Effector CD8-positive, alpha-beta T cell (primary cell): ENCODE measurements at places on chromosomes 7 and 10.
A peak's percentile ranks its signal among the peaks of the same experiment; 100 is the strongest.

- DNase-seq, result no peak
Observed at GRCh38 chr10:12628964-12629766, 279.8 kb downstream of the CAMK1D start.

GRCh38 chr7:88357294-88357693, 50.6 kb upstream of the STEAP4 start:
- no peak for DNase-seq

- DNase-seq, result no peak
Observed at GRCh38 chr10:67088036-67088435, 162.2 kb downstream of the LRRTM3 start.

GRCh38 chr7:1514995-1515401, 10.8 kb upstream of the INTS1 start:
- DNase-seq, result no peak

DNA sequence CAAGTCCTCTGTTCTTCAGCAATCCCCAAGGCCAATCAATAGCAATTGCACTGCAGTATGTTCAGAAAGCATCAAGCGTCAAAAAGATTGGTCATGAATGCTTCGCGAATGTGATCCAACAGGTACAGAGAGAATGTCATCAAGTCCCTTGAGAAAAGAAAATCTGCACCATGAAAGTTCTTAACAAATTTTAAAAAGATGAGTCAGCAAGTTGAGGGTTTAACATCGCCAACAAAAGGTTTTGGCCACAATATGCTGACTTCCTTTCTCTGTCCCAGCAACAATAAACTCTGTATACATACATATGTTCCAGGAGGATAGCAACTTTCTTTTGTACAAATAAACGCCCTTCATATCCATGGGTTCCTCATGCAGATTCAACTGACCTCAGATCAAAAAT, 168.5 kb upstream of the C7orf33 start:
- no peak for DNase-seq

DNA sequence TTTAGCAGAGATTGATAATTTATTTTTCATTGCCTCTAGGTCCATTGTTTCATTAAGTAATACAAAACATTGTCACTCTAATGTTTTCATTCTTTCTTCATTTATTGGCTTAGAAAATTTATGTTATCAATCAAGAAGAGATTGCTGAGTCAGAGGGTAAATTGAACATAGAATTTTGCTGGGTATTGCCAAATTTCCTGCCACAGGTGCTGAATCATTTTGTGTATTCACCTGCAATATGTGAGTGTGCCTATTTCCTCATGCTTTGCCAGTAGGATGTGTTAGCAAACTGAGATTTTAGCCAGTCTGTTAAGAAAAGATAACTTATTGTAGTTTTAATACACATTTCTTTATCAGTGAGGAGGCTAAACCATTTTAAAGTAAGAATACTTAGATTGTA, 38.0 kb downstream of the MARCHF5 start:
- no peak for DNase-seq

- DNase-seq, result no peak
Observed at GRCh38 chr10:85919491-85920021, 447.0 kb downstream of the GRID1 start.

DNA sequence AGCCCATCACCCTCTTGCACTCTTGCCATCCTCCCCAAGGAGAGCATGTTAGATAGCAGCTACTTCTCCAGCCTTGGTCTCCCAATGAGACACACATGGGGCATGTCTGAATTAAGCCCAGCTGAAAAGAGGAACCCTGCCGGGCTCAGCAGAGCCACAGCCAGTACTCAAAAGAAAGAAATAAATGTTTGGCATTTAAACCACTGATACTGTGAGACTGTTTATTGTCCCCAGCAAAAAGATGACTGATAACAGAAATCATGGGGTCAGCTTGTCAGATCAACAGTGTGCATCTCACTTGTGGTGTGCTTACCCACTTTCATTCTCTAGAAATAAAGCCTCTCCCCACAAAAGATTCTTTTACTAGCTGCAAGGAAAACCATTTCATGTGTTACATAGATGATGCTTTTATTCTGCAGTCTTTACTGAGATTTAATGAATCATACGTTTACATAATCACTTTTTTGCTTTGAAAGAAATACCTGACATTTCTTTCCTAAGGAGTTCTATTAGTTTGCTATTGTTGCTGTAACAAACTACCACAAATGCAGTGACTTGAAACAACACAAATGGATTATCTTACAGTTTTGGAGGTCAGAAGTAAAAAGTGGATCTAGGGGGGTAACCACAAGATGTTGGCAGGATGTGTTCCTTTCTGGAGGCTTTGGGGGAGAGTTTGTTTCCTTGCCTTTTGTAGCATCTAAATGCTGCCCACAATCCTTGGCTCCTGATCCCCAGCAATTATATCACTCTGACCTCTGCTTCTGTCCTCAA, 20.9 kb downstream of the ANKRD7 start:
- no peak for DNase-seq

GRCh38 chr10:11856678-11857077, 33.5 kb downstream of the PROSER2 start:
- no peak for DNase-seq

DNA sequence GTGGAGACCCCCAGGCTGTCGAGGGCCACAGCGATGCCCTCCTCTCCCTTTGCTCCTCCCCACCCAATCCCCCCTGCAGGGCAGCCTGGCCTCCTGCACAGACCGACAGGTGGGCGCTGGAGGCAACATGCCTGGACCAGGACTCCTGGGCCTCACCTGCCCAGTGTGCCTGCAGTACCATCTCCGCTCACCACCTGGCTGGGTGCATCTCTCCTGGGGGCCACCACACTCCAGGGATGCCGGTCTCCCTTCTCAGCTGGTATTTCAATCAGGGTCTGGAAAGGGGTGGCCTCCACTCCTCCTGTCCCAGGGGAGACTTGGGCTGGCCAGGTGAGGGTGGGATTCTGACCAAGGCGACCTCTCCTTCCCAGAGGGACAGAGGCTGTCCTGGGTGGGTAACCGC, 17.2 kb upstream of the CFAP46 start:
- no peak for DNase-seq

- DNase-seq, result no peak
Observed at GRCh38 chr10:21449288-21449966, 76.1 kb downstream of the SKIDA1 start.

GRCh38 chr10:52900593-52900992, 128.0 kb upstream of the MBL2 start:
- no peak for DNase-seq

- DNase-seq, result peak; percentile 40
Observed at GRCh38 chr7:143345428-143345900, 17.0 kb downstream of the FAM131B start.

GRCh38 chr10:116171505-116171904, 101.5 kb downstream of the GFRA1 start:
- no peak for DNase-seq

DNA sequence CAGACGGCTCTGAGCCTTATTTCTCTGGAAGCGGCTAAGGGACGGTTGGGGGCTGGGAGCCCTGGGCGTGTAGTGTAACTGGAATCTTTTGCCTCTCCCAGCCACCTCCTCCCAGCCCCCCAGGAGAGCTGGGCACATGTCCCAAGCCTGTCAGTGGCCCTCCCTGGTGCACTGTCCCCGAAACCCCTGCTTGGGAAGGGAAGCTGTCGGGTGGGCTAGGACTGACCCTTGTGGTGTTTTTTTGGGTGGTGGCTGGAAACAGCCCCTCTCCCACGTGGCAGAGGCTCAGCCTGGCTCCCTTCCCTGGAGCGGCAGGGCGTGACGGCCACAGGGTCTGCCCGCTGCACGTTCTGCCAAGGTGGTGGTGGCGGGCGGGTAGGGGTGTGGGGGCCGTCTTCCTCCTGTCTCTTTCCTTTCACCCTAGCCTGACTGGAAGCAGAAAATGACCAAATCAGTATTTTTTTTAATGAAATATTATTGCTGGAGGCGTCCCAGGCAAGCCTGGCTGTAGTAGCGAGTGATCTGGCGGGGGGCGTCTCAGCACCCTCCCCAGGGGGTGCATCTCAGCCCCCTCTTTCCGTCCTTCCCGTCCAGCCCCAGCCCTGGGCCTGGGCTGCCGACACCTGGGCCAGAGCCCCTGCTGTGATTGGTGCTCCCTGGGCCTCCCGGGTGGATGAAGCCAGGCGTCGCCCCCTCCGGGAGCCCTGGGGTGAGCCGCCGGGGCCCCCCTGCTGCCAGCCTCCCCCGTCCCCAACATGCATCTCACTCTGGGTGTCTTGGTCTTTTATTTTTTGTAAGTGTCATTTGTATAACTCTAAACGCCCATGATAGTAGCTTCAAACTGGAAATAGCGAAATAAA, 175.5 kb downstream of the RNF216 start:
- DNase-seq, result no peak

DNA sequence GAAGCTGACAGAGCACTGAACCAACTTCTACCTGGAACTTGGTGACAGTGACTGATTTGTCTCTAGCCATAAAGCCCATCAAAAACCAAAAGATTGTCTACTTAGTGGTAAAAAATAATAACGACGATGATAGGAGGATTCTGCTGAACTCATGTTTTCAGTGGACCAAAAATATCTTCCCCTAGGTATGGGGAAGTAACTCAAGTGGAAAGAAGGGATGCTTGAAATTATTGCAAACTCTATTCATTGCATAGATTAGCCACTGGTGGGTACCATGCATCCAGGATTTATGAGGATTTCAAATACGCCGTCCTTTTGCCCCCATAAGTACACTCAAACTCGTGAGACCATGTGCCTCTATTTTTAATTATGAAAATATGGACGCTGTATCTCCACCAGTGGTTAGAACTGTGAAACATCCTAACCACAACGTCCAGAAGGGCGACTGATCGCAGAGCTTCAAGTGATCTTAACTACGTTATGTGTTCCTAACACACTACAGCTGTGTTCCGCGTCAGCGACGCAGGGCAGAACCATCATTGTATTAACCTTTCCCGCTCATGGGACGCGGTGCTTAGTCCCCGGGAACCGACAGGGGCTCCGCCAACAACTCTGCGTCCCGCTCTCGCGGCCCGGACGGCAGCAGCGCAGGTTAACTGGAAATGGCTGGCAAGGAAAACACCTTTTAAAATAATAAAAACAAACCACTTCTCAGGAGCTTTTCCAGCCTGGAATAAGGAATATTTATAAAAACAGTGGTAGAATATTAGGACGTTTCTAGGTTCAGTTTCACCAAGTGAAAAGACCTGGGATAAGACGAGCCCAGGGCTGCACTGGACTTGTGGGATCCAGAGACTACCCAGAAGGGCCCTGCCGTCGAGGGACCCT, 776 bp downstream of the PEX1 start:
- DNase-seq, result peak; percentile 29

- DNase-seq, result no peak
Observed at GRCh38 chr10:121516093-121516865, 82.0 kb downstream of the FGFR2 start.

GRCh38 chr7:19109000-19109946, 8.2 kb downstream of the TWIST1 start:
- no peak for DNase-seq

DNA sequence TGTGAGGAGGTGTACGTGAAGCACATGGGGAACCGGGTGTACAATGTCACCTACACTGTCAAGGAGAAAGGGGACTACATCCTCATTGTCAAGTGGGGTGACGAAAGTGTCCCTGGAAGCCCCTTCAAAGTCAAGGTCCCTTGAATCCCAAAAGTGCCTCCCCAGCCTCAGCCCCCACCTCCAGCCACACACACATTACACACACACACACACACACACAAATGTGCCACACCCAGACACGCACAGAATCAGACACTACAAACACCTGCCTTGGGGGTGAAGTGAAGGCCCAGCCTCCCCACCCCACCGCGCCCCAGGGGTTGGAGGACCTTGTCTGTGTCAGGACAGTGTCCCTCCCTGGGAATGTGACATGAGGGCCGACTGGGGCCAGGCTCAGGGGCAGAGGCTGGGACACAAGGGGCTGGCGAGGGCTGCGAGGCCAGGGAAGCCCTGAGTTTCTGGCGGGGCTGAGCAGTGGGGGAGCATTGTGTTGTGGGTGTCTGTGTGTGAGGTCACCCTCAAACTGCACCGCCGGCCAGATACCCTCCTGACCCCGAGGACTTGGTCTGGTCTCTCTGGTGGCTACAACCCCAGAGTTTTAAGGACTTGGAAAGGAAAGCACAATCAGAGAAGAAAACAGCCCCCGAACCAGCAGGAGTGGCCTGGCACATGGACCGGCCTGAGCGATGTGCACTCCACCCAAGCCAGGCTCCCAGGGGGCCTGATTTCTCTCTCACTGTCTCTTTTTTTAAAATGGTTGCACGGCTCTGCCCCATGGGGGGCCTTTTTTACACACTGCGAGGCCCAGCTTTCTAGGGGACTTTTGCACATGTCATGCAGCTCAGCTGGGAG, 4.0 kb upstream of the ATP6V1F start:
- DNase-seq, result no peak
